ENCODE measurements at places on chromosomes 1 and 21.

DNA sequence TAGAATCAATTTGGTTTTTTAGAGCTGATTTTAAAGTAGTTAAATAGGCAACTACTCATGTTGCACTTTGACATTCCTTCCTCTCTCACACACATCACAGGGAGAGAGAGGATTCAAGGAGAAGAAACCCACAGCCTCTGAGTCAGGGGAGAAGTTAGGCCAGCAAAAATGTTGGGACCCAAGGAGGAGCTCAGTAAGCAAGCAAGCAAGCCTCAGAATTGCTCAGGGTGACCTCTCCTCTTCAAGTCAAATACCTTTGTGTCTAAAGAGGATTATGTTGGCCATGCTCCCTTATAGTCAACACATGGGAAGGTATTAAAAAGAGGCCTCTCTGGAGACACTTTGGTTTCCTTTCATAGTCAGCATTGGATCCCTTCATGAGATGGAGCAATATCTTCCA lies 80.5 kb upstream of the WARS2 start:
- no peak for DNase-seq

DNA sequence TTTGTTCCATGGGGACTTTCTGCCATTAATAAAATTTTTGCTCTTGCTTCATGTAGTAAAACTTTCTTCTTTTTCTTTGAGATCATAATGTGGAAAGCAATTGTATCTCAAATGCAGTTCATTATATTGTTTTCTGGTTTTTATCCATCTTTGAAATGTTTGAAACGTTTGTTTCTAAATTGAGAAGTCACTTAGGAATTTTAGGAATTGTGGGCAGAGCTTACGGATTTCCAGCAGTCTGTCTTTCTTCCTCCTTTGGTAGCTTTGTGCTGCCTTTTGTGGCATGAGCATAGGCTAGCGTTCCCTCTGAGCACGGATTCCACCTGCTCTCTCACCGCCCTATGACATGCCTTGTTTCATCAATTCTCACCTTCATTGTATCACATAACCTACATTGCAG lies 2.9 kb upstream of the ST6GALNAC5 start:
- no peak for DNase-seq

GRCh38 chr1:29096231-29096886 lies 27.3 kb downstream of the TMEM200B start:
- no peak for DNase-seq

GRCh38 chr1:33161061-33161681 lies 20.7 kb downstream of the TRIM62 start:
- DNase-seq, result no peak

DNA sequence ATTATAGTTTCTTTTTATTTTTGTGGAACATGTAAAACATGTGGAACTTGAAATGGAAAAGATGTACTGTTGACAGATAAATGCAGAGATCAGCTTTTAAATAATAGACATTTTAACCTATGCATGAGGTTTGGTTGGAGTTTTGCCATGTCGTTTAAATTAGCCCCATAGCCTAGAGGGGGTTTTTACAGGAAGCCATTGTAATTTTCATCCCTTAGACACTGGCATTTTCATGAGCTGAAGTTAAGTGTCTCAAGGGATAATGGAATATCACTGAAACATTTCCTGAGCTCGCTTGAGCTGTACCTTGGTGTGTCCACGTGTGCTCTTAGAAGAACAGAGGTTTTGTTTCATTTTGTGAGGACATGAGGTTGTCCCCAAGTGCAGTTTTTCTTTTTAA lies 54.2 kb downstream of the HMCN1 start:
- no peak for DNase-seq

GRCh38 chr1:27033043-27033746 lies 20.5 kb upstream of the TENT5B start:
- DNase-seq, result peak; percentile 71
